Renal cortical epithelial cell (primary cell): ENCODE measurements at places on chromosomes 7 and 10. TPM values are rescaled to one million over a fixed set of nuclear protein-coding genes. Genes with fewer than 3 reads are reported as not detected.
A peak's percentile ranks its signal among the peaks of the same experiment; 100 is the strongest.

DNA sequence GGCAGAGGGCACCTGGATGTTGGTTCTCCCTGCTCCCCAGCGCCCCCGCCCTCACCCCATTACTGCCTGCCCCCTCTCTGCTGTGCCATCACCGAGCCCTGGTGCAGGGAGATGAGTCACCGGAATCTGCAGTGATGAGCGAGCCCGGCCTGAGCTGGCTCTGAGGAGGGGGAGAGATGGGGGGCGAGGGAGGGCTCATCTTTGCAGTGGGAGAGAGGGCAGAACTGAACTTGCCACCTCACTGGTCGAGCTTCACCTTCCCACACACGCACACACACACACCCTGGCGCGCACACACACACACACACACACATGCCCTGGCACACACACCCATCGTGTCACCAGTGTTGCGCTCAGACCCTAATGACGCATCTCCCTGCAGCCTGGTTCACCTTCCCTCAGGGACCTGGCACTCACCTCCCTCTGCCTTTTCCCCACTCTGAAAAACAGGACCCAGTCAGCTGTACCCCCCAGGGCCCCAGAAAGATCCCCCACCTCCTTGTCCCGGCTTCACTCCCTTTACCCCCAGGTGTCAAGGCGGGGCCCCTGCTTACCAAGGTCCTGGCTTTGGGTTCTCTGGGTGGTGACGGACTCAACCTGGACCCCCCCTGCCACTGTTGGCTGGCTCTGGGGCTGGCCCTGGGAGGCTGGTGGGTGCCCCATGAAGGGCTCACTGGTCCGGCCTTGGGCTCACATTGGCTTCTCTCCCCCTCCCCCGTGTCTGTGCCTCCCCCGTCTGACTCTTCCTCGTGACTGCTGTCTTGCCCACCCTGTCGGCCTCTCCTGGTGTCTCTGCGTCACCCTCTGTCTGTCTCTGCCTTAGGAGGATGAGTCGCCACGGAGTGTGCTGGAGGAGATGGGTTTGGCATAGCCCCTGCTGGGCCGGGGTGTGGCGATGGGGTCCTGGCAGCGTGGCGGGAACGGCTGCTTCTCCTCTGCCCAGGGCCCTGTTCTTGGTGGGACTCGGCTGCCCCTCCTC lies 5.4 kb downstream of the VGF start:
- DNase-seq = no peak

HMX2 gene
- total RNA-seq = not detected in 2 replicates

GRCh38 chr10:127587668-127588365 lies 38.7 kb downstream of the NPS start:
- DNase-seq = no peak

OR2A12 gene
- not detected in 2 replicates for total RNA-seq

GRCh38 chr7:131294553-131294952 lies 33.1 kb upstream of the MKLN1 start:
- no peak for DNase-seq

GRCh38 chr7:8751557-8752231 lies 318.3 kb downstream of the NXPH1 start:
- DNase-seq = no peak

GRCh38 chr10:123552760-123553554 lies 113.2 kb upstream of the GPR26 start:
- no peak for DNase-seq

DNA sequence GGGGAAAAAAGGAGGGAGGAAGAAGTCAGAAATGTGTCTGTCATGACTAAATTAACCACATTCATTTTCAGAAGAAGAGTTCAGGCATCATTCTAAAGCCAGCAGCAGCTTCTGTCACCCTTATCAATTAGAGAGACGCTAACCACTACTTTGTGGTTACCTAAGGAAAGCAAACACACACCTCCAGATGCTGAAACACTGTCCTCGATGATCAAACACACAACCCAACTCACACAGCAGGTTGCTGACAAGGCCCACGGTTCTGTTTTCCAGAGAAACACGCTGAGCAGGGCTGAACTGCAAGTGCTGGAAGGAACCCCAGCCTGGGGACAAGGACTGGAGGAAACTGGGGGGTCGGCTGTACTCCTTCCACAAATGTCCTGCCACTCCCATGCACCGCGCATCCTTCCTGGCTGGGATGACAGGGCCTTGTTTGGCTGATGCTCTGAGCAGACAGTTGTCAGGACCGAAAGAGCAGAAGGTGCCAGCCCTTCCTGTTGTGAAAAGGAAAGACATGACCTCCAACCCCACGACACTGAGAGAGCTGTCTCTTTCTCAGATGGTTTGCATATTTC lies 36.6 kb downstream of the PRKCQ start:
- DNase-seq = no peak

MOGAT3 gene
- total RNA-seq = not detected in 2 replicates

DNA sequence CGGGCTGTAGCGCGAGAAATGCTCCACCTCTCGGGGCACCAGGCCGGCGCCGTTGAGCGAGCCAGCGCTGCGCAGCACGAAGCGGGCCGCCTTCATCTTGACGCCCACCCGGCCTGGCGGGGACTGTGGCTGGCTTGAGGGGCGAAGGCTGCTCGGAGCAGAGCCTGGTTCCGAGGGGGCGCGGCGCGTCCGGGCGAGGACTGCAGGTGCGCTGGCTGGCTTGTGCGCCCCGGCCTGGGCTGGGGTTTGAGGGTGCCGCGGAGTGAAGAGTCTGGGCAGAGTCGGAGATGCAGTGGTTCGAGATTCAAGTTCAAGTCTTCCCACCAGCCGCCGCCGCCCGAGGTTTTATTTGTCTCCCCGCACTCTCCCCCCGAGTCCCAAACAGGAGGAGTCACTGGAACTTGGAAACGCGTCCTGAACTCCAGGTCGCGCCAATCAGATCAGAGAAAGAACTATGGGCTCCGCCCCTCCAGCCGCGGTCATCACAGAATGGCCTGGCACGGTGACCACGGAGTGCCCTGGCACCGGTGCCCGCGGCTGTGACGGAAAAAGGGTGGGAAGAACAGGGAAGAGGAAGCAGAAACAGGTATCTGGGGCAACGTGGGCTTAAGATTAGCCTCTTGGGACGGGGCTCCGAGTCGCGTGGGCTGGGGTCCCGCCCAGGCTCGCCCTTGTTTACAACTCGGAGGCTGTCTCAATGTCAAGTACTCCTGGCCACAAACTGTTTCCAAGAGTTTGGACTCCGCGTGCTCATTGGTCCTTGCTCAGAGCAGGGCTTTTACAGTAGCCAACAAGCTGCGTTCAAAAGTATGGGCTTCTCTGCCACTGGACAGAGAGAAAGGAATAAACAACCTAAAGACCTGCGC lies at the start of gene PDK4:
PDK4 (minus strand) TSS at position 319 of the 866 bp plus-strand sequence; CDS start at position 96, 223 bp downstream.
- peak; percentile 87 for DNase-seq

DNA sequence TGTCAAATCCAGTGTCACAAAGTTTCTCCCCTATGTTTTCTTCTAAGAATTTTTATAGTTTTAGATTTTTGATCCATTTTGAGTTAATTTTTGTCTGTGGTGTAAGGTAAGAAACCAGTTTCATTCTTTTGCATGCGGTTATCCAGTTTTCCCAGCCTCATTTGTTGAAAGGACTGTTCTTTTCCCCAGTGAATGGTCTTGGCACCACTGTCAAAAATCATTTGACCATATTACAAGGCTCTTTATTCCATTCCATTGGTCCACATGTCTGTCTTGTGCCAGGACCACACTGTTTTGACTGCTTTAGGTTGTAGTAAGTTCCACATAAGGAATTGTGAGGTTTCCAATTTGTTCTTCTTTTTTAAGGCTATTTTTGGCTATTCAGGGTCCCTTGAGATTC lies 64.0 kb downstream of the INPP5A start:
- no peak for DNase-seq

PILRA gene
- total RNA-seq = 0.35 and 2.0 TPM in 2 replicates

DNA sequence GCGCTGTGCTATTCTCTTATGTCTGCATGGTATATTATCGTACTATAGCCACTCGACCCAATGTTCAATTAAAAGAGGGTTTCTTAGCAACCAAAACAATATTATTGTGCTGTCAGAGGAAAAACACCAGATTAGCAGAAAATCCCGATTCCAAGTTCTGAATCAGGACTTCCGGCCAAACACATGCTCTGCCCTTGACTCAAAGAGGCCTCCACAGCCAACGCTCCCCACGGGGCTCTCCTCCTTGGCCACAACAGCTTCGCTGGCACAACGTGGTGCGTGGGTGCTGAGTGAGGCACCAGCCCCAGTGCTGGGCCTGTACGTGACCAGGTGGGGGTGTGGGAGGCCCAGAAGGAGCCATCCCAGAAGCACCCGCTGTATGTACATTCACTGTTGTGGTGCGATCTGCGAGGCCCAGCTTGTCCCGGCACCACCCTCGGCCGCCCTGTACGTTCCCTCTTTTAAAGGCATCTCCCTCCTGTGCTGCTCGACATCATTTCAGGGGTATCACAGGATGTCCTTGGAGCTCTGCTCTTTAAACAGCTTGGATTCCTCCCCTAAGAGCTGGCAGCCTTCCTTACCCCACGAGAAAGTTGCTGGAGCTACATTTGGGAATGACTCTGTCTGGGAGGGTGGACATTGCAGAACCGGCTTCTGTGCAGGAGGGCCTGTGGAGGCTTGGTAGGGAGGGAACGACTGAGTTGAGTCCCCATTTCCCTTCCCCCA lies 736.2 kb downstream of the PARD3 start:
- no peak for DNase-seq

DNA sequence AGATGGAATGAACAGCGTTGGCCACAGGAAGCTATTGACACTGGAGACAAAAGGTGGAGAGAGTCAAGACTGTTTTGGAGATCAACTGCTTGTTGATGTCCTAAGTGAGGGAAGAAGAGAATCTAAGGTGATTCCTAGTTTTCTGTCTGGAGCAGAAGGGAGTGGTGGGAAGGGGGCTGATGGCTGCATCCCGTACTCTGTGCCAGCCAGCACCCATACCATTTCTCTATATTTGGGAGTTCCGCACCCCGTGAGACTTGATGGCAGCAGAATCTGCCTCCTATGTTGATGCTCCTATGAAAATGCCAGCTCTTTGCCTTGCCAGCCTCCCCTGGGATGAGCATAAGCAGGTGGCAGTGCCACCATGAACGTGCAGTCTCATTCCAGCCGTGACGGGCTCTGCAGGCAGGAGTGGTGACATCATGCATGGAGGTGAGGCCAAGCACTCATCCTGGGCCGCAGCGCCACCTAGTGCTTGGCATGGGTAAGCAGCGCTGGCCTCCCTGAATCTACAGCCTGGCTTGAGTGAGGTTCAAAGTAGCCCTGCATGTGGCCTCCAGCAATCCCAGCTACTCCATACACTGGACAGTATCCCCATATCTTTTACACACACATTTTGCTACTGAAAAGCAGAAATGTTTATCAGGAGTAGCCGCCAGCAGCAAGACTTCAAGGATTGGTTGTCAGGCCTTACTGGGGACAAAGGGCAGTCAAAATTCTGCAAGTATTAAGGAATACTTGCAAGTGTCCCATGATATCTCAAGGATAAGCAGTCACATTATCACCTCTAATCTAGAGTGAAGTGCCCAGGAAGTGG lies 43.0 kb downstream of the PODXL start:
- DNase-seq = peak; percentile 72

GRCh38 chr7:135441791-135442190 lies 68.1 kb downstream of the CNOT4 start:
- peak; percentile 58 for DNase-seq

DNA sequence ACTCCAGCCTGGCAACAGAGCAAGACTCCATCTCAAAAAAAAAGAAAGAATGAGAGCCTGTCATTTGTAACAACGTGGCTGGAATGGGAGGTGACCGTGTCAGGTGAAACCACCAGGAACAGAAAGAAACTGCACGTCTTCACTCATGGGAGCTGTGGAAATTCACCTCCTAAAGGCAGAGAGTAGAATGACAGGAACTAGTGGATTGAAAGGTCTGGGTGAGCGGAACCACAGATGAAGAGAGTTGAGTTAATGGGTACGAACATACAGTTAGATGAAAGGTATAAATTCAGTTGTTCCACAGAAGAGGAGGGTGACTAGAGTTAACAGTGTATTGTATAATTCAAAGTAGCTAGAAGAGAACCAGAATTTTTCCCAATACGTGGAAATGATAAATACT lies 78.6 kb downstream of the MAD1L1 start:
- no peak for DNase-seq

GRCh38 chr10:129825221-129825620 lies 138.9 kb downstream of the EBF3 start:
- no peak for DNase-seq

DNA sequence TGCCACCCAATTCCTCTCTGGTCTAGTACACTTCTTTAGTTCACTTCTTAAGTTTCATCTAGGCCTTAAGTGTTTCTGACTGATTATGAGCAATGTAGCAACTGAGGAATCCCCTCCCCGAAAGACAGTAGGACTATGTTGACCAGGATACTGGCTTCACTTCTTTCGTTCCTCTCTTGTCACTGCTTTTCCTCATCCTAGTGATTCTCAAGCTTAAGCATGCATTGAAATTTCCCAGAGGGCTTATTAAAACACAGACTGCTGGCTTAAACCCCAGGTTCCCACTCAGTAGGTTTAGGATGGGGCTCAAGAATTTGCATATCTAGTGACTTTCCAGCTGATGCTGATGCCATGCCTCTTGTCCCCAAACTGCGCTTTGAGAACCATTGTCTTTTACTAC lies 164.6 kb upstream of the WNT16 start:
- no peak for DNase-seq

DNA sequence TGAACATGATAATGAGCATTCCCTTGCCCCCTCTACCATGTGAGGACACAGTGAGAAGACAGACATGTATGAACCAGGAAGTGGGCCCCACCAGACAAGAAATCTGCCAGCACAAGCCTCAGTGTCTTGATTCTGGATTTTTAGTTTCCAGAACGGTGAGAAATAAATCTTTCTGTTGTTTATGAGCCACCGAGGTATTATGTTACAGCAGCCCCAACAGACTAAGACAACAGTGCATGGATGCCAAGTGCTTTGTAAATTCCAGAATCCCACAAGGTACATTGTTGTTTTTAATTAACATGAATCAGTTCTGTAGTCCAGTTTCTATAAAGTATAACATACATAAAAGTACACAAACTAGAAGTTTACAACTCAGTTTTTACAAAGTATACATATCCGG lies 162.2 kb downstream of the ARHGAP21 start:
- peak; percentile 38 for DNase-seq

- DNase-seq = no peak
Observed at GRCh38 chr10:100254191-100254590, 13.2 kb downstream of the CWF19L1 start.

DNA sequence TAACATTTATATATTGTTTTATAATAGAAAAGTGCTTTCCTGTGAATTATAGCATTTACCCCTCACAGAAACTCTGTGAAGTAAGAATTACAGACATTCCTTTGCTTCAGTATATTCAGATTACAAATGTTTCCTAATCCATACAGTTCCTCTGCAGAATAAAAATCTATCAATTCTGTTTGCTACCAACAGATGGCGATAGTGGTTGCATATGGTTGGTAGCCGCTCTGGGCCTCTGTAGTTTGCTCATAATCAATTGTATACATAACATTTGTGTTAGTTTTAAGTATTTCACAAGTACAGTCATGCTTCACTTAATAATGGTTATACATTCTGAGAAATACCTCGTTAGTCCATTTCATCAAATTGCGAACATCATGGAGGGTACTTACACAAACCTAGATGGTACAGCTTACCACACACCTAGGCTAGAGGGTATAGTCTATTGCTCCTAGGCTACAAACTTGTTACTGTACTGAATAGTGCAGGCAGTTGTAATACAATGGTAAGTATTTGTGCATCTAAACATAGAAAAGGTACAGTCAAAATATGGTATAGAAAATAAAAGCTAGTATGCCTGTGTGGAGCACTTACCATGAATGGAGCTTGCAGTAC lies 94.4 kb upstream of the STEAP4 start:
- DNase-seq = peak; percentile 13

GNAI1 gene
- total RNA-seq = 38.4 and 101 TPM in 2 replicates

GRCh38 chr7:136693166-136694119 lies 175.0 kb upstream of the CHRM2 start:
- no peak for DNase-seq

- peak; percentile 75 for DNase-seq
Observed at GRCh38 chr10:12710594-12711349, 290.7 kb downstream of the CCDC3 start.

GRCh38 chr10:34809796-34810195 lies 5.3 kb downstream of the PARD3 start:
- DNase-seq = no peak
